Sigmoid colon (tissue), 7 donors: ENCODE measurements at places on chromosomes 16 and 17. TPM values are rescaled to one million over a fixed set of nuclear protein-coding genes. Genes with fewer than 3 reads are reported as not detected.

ZFHX3 gene
- 1.2 TPM for polyA plus RNA-seq

TMC6 gene
- polyA plus RNA-seq = 9.0 TPM

TRAP1 gene
- 28.7 TPM for polyA plus RNA-seq

GRCh38 chr16:59758848-59759247, 1024.7 kb upstream of the GOT2 start:
- H3K4me1 ChIP-seq = no peaks in the 10 kb centered on the region
- DNase-seq = no peak
- H3K36me3 ChIP-seq = no peaks in the 10 kb centered on the region
- no peak overlapping the region for H3K4me3 ChIP-seq
- H3K27me3 ChIP-seq = no peaks in the 10 kb centered on the region

DNA sequence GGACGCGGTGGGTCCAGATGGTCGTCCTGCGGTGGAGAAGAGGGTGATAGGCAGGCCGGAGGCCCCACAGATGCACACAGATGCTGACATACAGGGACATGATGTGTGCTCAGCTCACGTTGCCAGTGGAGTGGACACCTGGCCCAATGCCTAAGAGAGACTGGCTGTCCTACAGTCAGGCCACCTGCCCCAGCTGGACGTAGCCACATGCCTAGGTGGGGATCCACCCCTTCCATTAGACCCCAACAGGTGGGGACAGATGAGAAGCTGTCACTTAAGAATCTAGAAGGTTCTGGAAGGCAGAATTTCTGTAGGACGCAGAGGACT, 117.6 kb upstream of the ZNF750 start:
- H3K4me3 ChIP-seq = no peak overlapping the region
- no peaks in the 10 kb centered on the region for H3K36me3 ChIP-seq
- peak; percentile 53 for DNase-seq
- no peaks in the 10 kb centered on the region for H3K27me3 ChIP-seq
- H3K27ac ChIP-seq = no peak overlapping the region
